Hematopoietic multipotent progenitor cell (in vitro differentiated cells): ENCODE measurements at places on chromosomes 4 and X.
A peak's percentile ranks its signal among the peaks of the same experiment; 100 is the strongest.

- no peak for DNase-seq
Measured at GRCh38 chr4:108240366-108240765, 71.6 kb upstream of the LEF1 start.

- no peak for DNase-seq
Measured at GRCh38 chrX:139933904-139934303, 1.1 kb upstream of the ATP11C start.

- no peak for DNase-seq
Measured at GRCh38 chrX:82648062-82648461, 860.0 kb upstream of the POU3F4 start.

- no peak for DNase-seq
Measured at GRCh38 chr4:153079857-153080391, 124.3 kb upstream of the TRIM2 start.

GRCh38 chrX:133215747-133216146, 2.4 kb downstream of the TFDP3 start:
- no peak for DNase-seq

DNA sequence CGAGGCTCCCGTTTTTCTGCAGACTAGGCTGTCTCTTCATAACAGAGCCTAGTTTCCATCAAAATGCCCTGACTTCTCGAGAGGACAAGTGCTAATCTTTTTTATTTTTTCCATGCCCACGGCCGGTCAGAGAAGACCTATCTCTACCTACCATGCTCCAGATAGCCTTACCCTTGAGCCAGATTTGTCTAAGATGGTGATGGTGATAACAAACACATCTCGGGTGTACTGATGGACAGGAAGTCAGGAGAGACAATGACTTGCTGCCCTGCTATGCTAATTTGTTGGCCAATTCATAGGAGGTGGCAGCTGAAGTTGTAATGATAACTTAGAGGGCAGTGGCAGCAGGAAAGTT, 42.2 kb upstream of the NKRF start:
- no peak for DNase-seq

- DNase-seq, result no peak
Measured at GRCh38 chrX:130264573-130264972, 4.1 kb downstream of the ZNF280C start.

- DNase-seq, result no peak
Measured at GRCh38 chrX:23805389-23805788, 22.4 kb downstream of the SAT1 start.

DNA sequence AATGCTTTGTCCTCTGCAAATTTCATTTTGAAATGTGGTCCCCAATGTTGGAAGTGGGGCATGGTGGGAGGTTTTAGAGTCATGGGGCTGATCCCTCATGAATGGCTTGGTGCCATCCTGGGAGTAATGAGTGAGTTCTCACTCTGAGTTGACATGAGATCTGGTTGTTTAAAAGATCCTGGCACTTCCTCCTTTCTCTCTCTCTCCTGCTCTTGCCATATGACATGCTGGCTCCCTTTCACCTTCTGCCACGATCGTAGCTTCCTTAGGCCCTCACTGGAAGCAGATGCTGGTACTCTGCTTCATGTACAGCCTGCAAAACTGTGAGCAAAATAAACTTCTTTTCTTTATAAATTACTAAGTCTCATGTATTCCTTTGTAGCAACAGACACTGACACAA, 262.0 kb downstream of the IL15 start:
- DNase-seq, result no peak

GRCh38 chr4:102400898-102401297, 55.6 kb upstream of the SLC39A8 start:
- no peak for DNase-seq

DNA sequence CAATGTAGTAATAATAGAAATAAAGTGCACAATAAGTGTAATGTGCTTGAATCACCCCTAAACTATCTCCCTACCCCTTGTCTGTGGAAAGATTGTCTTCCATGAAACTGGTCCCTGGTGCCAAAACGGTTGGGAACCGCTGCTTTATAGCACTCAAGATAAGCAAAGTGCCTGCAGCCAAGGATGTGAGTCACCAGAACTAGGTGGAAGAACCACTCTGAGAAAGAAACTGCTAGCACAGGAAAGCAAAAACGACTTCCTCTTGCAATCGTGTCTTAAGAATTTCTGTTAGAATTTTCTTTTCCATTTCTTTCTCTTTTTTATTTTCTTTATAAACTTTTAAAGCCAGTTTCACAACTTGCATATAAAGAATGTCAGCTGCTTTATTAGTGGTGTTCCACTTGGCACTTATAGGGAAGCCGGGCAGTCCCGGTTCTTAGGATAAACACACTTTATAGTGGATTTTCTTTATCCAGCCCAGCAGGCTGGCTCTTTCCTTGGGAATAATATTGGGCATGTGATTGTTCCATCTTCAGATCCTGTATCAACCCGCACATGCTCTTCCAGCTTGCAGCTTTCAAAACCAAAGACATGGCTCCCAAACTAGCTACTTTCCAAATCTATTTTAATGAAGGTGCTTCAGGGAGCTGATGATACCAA, 32.3 kb upstream of the CXCL8 start:
- DNase-seq, result peak; percentile 64

GRCh38 chr4:39062770-39063097, 702 bp downstream of the KLHL5 start:
- no peak for DNase-seq

GRCh38 chrX:23134136-23134535, 134.4 kb downstream of the DDX53 start:
- DNase-seq, result no peak

DNA sequence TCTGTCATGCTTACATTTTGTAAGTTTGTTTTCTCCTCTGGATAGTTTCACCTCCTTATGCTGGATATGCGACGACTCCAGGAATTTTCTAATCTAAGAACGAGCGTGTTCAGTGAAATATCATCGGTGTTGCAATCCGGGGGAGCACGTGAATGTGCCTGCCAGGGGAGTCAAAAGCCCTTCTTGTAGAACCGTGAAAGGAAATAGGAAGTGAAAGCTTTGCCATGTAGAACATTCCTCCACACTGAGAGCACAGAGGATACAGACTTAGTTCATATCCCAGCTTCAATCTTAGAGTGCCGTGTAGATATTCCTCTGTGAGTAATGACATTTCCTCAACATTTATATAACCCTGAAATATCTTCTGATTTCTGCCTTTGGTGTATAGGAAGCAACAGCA, 121.2 kb downstream of the VEGFC start:
- no peak for DNase-seq

DNA sequence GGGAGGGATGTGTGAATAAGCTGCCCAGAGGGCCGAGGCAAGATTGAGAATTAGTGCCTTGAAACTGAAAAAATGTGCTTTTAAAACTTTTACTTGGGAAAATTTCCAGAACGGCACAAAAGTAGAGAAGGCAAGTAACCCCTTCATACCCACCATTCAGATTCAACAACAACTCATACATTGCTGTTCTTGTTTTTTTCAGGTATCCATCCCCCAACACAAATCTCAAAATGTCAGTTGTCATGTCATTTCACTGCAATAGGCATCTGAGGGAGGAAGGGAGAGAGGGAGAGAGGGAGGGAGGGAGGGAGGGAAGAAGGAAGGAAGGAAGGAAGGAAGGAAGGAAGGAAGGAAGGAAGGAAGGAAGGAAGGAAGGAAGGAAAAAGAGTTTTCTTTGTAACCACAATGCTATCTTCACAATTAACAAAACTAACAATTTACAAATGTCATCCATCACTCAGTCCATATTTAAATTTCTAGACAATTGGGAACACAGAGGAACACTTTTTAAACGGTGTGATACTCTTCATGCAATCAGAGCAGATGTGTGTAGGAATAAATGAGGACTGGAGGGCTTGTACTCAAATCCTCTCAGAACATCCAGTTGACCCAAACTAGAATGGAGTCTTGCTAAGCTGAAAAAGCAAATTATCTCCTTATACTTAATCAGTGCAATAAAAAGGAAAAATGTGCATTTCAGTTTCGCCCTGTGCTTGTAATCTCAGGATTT, 54.8 kb upstream of the ADGRG2 start:
- no peak for DNase-seq

DNA sequence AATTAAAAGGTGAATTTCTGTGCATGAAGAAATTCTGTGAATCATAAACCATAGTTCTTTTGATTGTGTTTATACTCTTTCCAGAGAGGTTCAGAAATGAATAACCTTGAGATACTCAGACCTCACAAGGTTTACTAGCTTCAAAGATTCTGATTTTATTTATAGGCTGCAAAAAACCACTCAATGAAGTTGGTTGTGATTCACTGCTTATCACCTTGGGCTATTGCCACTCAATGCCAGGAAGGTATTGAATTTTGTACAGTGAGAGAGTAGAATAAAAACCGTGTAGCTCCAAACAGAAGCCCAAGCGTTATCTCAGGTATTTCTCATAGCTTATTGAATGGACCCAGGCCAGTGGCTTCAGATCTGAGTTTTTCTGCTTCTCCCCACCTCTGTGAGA, 118.7 kb downstream of the FHIP1A start:
- DNase-seq, result no peak

DNA sequence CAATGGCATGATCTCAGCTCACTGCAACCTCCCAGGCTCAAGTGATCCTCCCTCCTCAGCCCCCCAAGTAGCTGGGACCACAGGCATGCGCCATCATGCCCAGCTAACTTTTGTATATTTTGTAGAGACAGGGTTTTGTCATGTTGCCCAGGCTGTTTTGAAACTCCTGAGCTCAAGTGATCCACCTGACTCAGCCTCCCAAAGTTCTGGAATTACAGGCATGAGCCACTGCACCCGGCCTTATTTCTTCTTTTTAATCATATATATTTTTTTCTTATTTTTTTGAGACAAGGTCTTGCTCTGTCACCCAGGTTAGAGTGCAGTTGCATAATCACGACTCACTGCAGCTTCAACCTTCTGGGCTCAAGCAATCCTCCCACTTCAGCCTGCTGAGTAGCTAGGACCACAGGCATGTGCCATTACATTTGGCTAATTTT, 184.0 kb downstream of the TSPAN5 start:
- no peak for DNase-seq

DNA sequence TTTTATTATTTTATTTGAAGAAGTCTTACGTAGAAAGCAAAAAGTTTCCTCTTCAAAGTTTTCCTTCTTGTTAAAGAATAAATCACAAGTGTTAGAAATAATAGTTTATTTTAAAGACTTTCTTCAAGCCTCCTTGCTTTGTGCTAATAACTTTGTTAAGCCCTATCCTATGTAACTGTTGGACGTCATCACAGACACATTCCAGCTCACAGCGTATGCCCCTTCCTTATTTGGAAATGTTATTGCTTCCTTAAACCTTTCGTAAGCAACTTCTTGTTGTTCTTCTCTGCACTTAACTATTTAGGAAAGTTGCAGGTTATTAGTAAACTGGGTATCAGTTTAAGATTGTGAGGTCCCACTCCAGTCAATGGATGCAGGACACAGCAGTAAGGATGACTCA, 7.6 kb upstream of the SRD5A3 start:
- no peak for DNase-seq

GRCh38 chr4:77385124-77385969, 220.3 kb upstream of the CXCL13 start:
- DNase-seq, result peak; percentile 11

DNA sequence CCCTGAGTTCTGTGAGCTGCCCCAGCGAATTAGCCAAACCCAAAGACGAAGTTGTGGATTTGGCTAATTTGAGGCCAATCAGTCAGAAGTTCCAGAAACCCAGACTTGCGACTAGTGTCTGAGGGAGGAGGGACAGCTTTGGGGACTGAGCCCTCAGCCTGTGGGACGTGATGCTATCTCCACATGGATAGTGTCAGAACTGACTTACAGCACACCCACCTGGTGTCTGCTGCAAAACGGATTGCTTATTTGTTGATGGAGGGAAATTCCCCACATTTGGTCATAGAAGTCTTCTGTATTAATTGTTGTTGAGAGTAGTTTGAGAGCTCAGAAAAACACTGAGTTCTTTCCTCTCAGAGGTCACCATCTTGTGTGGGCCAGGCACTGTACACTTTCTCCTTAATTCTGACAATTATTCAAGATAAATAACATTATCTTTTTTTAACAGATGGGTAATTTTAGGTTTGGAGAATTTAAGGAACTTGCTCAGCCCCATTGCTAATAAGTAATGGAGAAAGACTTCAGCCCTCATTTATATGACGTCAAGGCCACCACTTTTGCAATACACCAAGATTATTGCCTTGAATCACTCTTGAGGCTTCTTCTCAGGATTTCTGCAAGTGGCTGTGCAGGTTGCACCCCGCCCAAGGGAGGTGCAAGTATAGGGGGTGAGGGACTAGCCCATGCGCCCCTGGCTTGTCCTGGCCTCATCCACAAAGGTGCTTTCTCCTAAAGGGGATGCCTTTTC, 16.7 kb downstream of the CLRN2 start:
- no peak for DNase-seq

DNA sequence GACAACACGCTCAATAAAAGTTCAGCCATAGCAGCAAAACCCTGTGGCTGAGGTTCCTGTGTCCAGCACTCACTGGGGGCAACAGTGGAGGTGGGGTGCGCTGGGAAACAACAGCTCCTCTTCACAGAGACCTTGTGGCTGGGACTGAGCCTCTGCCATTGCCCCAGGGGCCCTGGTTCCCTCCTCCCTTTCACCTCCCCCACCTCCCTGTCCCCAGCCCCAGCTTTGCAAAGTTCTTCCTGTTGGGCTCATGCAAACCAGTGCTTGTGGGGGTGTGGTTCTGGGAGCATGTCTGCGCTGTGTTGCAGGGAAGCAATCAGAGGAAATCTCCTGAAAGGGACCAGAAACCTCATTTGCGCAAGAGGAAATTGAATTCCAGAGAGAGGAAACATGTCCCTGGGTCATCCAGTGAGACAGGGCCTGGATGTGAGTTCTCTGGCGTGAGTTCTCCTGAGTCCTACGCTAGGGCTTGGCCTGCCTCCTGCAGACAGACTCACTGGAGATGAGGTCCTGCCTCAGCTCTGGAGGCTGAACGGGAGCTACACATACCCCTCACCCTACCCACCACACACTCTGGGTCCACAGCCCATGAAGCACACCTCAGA, 7.4 kb downstream of the FATE1 start:
- no peak for DNase-seq

DNA sequence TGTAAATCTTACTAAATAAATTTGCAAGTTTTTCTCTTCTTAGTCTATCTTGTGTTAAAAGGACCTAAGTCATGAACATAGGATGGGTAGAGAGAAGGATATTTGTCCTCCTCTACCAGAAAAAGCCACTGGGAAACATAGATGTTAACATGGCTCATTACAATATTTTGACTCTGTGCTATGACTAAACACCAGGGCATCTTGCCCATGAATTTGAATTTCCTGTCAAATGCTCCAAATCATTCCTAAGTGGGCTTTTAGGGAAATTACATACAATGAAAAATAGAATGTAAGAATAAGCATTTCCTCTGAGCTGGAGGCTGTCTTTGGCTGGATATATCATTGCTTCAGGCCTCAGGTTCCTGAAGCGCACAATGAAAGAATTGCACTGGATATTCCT, 39.1 kb downstream of the ANOS1 start:
- no peak for DNase-seq
